ENCODE measurements at places on chromosomes 1 and 21. TPM values are rescaled to one million over a fixed set of nuclear protein-coding genes. Genes with fewer than 3 reads are reported as not detected.

Gene LRRC3
- under 0.01 TPM for total RNA-seq

Gene KLHDC9
- total RNA-seq = 1.9 TPM

Gene GTF2B
- 43.2 TPM for total RNA-seq

Gene CRP
- total RNA-seq = not detected

Gene HIPK1
- 32.4 TPM for total RNA-seq

Gene EDARADD
- total RNA-seq = 0.32 TPM

Gene RNF2
- total RNA-seq = 27.2 TPM

Gene OR2T29
- total RNA-seq = not detected

Gene TNFRSF9
- 0.43 TPM for total RNA-seq

Gene ANXA9
- total RNA-seq = 0.86 TPM

Gene ELF3
- 0.32 TPM for total RNA-seq

Gene CFHR1
- total RNA-seq = not detected

Gene PHACTR4
- total RNA-seq = 11.6 TPM

Gene HRNR
- total RNA-seq = not detected

Gene FMO2
- total RNA-seq = 1.7 TPM

Gene TNFSF4
- 127 TPM for total RNA-seq

Gene ST7L
- 17.4 TPM for total RNA-seq

Gene PCBP3
- 1.3 TPM for total RNA-seq

Gene SLC25A34
- under 0.01 TPM for total RNA-seq

Gene MSH4
- 0.43 TPM for total RNA-seq

Gene IL12RB2
- total RNA-seq = not detected

Gene CAMK2N1
- 8.4 TPM for total RNA-seq

Gene CD48
- total RNA-seq = not detected

Gene OPTC
- total RNA-seq = not detected

Gene OR2L13
- not detected for total RNA-seq

Gene CD1E
- not detected for total RNA-seq

Gene TCHHL1
- not detected for total RNA-seq

Gene RNU11
- total RNA-seq = not detected

Gene ADAMTS5
- 12.6 TPM for total RNA-seq
